ENCODE measurements at places on chromosomes 16 and 17.

DNA sequence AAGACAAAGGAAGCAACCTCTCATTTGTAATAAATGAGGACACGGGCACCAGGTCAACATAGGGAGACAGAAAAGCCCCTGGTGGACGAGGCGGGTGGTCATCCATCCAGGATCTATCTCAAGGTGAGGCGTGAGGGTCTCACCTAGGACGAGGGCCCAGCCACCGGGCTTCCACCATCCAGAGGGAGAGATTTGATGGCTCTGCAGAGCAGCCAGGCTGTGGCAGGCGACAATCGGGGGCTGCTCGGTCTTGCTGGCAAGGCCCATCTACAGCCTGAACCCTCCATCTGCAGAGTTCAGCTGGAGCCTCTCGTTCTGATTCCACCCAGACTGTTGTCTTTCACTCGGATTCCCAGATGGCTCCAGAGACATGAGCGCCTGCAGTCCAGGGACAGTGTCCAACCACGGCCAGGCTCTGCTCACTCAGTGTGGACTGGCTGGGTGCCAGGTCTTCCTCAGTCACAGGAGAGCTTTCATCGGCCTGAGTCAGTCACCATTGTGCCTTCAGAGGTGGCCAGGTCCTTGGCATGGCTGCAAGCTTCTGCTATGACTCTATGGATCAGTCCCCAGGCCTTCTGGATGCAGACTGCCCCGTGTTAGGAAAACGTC is 5.9 kb downstream of the LITAFD start:
- no peak for DNase-seq

GRCh38 chr17:77883213-77883650 is 75.3 kb upstream of the TNRC6C start:
- no peak for DNase-seq

DNA sequence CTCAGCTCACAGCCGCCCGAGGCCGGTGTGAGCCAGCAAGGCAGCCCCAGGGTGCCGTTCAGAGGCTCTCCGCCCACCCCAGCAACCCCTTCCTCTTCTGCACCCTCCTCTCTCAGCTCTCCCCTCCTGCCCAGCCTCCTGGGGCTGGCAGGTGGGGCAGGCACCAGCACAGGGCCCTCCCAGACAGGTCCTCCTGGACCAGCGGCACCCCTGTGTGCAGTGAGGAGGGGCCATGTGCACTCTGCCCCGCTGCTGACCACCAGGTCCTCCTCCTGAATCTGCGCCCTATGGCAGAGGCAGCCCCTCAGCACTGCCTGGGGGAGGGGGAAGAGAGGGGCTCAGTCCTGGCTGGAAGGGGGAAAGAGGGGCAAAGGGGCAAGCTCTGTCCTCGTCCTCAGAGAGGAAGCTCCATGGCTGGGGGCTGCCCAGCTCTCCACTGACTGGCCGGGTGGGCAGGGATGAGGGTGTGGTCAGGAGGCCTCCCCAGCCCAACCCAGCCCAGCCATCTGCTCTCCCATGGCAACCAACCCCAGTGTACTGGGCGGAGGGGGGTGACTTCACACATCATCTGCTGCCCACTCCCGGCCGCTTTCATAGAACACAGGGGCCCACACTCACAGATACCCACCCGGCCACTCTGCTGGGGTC is 5.4 kb upstream of the BCAR1 start:
- no peak for DNase-seq

GRCh38 chr16:79191933-79192332 is 408.6 kb downstream of the MAF start:
- no peak for DNase-seq

- DNase-seq, result no peak
Measured at GRCh38 chr17:81028506-81028858, 6.5 kb upstream of the BAIAP2 start.

GRCh38 chr16:1494711-1495110 is 1.6 kb downstream of the TELO2 start:
- DNase-seq, result no peak

GRCh38 chr17:80774643-80775281 is 216.9 kb upstream of the CHMP6 start:
- no peak for DNase-seq

- DNase-seq, result no peak
Measured at GRCh38 chr16:75118943-75119539, 2.5 kb upstream of the LDHD start.

- DNase-seq, result no peak
Measured at GRCh38 chr16:68786685-68787418, 49.8 kb downstream of the CDH1 start.

DNA sequence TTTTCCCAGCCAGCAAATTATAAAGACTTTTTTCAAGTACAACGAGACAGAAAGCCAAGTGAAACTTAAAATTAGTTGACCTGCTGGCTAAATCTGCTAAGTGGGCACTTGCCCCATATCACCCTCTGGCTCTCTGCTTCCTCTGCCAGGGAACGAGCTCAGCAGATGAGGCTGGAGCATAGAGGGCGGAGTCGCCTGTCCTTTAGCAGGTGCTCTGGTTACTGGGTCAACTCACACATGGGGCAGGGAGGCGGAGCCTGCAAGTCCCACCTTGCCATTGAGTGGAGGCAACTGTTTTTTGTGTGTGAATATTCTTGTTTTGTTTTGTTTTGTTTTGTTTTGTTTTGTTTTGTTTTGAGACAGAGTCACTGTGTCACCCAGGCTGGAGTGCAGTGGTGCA is 62.5 kb downstream of the EMP2 start:
- DNase-seq, result no peak

GRCh38 chr16:27539636-27540035 is 10.1 kb downstream of the GTF3C1 start:
- no peak for DNase-seq

DNA sequence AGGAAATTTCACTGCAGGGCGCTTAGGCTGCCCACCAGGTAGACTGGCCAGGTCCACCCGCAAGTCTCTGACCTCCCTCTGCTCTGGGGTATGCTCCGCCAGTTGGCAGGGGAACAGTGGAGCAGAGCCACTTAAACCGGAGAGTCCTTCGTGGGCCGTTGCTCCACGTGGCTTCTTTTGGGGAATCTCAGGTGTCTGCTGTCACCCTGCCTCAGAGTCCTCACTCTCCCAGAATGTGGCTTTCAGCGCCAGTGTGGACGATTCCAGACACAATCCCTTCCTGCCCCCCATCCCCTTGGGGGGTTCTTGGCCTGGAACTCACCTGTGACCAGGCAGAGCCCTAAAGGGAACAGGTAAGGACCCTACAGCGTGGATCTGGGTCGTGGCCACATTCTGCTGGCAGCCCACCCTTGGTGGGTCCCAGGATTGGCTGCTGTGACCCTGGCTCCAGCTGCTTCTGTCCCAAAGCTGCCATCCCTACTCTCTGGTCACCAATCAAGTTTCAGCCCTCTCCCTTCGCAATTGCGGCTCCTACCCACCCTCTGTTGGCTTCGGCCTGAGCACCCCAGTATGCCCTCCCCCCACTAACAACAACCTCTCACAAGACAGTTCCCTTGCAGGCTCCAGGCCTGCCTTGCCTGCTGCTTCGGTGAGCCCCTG is 22.2 kb downstream of the DHRS7C start:
- no peak for DNase-seq

GRCh38 chr16:85752511-85753420 is 1.9 kb upstream of the C16orf74 start:
- no peak for DNase-seq

GRCh38 chr17:34255381-34255732 is 272 bp downstream of the CCL2 start:
- DNase-seq, result no peak

GRCh38 chr17:48892940-48893645 is 506 bp downstream of the ATP5MC1 start:
- no peak for DNase-seq

- no peak for DNase-seq
Measured at GRCh38 chr17:49746791-49747490, 17.0 kb downstream of the FAM117A start.

DNA sequence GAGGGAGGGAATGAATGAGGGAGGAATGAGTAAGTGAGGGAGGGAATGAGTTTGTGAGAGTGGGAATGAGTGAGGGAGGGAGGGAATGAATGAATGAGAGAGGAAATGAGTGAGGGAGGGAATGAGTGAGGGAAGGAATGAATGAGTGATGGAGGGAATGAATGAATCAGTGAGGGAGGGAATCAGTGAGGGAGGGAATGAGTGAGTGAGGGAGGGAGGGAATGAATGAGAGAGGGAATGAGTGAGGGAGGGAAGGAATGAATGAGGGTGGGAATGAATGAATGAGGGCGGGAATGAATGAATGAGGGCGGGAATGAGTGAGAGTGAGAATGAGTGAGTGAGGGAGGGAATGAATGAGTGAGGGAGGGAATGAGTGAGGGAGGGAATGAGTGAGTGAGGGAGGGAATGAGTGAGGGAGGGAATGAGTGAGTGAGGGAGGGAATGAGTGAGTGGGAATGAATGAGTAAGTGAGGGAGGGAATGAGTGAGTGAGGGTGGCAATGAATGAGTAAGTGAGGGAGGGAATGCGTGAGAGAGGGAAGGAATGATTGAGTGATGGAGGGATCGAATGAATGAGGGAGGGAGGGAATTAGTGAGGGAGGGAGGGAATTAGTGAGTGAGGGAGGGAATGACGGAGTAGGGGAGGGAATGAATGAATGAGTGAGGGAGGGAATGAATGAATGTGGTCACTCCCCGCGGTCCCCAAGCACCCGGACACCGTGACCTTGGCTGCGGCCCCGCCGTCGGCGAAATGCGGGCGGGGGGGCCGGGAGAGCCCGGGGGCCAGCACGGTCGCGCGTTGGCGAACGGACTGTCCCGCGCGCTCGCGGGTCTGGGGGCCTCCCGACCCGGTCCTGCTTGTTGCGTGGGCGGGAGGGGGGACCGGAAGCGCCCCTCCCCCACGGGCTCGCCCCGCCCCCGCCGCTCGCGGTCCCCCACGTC is 1.1 kb upstream of the UBE2I start:
- no peak for DNase-seq

GRCh38 chr17:62746941-62747340 is 61.2 kb downstream of the MARCHF10 start:
- DNase-seq, result no peak

DNA sequence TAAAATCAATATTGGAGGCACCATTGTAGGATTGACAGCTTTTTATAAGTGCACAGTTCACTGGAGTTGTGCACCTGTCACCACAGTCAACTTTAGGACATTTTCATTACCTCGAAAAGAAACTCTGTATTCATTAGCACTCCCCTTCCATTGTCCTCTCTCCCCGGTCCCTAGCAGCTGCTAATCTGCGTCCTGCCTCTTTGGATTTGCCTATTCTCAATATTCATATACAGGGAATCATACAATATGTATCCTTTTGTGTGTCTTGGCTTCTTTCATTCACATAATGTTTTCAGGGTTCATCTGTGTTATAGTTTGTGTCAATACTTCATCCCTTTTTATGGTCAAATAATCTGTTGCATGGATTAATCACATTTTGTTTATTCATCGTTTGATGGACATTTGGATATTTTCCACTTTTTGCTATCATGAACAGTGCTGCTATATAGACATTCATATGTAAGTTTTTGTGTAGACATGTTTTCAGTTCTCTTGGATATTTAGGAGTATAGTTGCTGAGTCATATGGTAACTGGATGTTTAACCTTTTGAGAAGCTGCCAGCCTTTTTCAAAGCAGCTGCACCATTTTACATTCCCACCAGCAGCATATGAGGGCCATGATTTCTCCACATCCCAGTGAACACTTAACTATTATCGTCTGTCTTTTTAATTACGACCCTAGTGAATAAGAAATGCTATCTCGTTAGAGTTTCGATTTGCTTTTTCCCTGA is 9.8 kb downstream of the DNAJA3 start:
- DNase-seq, result no peak
